ENCODE measurements at places on chromosomes 5 and 9.

GRCh38 chr5:36436306-36436705 is 134.6 kb upstream of the RANBP3L start:
- no peak for DNase-seq

- DNase-seq, result no peak
These were observed 106.5 kb upstream of the HAPLN1 start for GRCh38 chr5:83827111-83827557.

GRCh38 chr5:38403877-38404635 is 145.7 kb downstream of the EGFLAM start:
- no peak for DNase-seq

DNA sequence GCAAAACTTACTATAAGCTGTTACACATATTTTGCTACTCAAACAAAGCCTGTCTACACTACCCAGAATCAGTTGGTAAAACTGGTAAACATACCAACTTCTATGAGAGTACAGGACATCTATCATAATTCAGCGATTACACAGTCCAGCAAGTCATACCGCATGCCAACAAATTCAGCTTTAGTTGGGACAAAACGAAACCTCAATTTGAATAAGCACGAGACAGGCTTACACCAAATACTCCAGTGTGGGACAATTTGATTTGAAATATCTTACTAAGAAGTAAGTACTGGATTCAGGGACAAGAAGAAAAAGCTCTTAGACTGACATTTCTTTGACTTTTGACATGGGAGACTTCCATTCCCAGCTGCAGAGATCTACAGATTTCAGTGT is 2.0 kb downstream of the NRG2 start:
- DNase-seq, result no peak

- peak; percentile 12 for DNase-seq
These were observed 56.4 kb upstream of the TMC1 start for GRCh38 chr9:72464857-72465592.

- DNase-seq, result no peak
These were observed 93.4 kb upstream of the ITGA2 start for GRCh38 chr5:52895572-52896413.
